Activated naive CD8-positive, alpha-beta T cell treated with anti-CD3 and anti-CD28 coated beads for 36 hours (primary cell): ENCODE measurements at places on chromosomes 2 and 18. TPM values are rescaled to one million over a fixed set of nuclear protein-coding genes. Genes with fewer than 3 reads are reported as not detected.

HOXD11 gene
- not detected for total RNA-seq

GRCh38 chr18:50937183-50937582, 30.7 kb upstream of the ELAC1 start:
- H3K27ac ChIP-seq: no peak overlapping the region
- no peaks in the 10 kb centered on the region for H3K27me3 ChIP-seq
- no peak overlapping the region for H3K4me3 ChIP-seq
- DNase-seq: no peak
- H3K4me1 ChIP-seq: peaks cover 2% of the 10 kb centered on the region
- peaks cover 20% of the 10 kb centered on the region for H3K36me3 ChIP-seq

ANO7 gene
- total RNA-seq: 3.6 TPM

- H3K4me1 ChIP-seq: no peaks in the 10 kb centered on the region
- peaks cover 6% of the 10 kb centered on the region for H3K27me3 ChIP-seq
- H3K27ac ChIP-seq: no peak overlapping the region
- no peaks in the 10 kb centered on the region for H3K36me3 ChIP-seq
- no peak overlapping the region for H3K4me3 ChIP-seq
These were observed 8.6 kb upstream of the PCARE start for GRCh38 chr2:29082804-29083495.

NUP35 gene
- total RNA-seq: 38.7 TPM

- peaks cover 7% of the 10 kb centered on the region for H3K36me3 ChIP-seq
- no peaks in the 10 kb centered on the region for H3K4me1 ChIP-seq
- no peaks in the 10 kb centered on the region for H3K27me3 ChIP-seq
- no peak overlapping the region for H3K27ac ChIP-seq
- DNase-seq: no peak
These were observed 205.9 kb downstream of the PTGR3 start for GRCh38 chr18:75003039-75003438.

- peaks cover 80% of the 10 kb centered on the region for H3K27me3 ChIP-seq
- peak; percentile 70 for DNase-seq
- H3K4me3 ChIP-seq: peak within 1 kb of the TSS; percentile 82
- peaks cover 2% of the 10 kb centered on the region for H3K36me3 ChIP-seq
These were observed at the start of gene TNFRSF11A for GRCh38 chr18:62324917-62325805. TNFRSF11A (plus strand) TSS chr18:62325310; CDS start chr18:62325353, 43 bp downstream.

GAD1 gene
- total RNA-seq: 1.0 TPM

CFAP65 gene
- total RNA-seq: not detected

- H3K27me3 ChIP-seq: peaks cover 13% of the 10 kb centered on the region
- DNase-seq: no peak
- H3K36me3 ChIP-seq: no peaks in the 10 kb centered on the region
- H3K4me3 ChIP-seq: no peak overlapping the region
- no peaks in the 10 kb centered on the region for H3K4me1 ChIP-seq
- no peak overlapping the region for H3K27ac ChIP-seq
These were observed 47.6 kb downstream of the MAPK4 start for GRCh38 chr18:50607378-50607926.

- no peaks in the 10 kb centered on the region for H3K4me1 ChIP-seq
- no peak overlapping the region for H3K4me3 ChIP-seq
- H3K27me3 ChIP-seq: no peaks in the 10 kb centered on the region
- no peak for DNase-seq
These were observed 152.1 kb downstream of the THSD7B start for GRCh38 chr2:136917411-136917881.

GRCh38 chr2:144421606-144422510, 98.1 kb downstream of the ZEB2 start:
- H3K27me3 ChIP-seq: no peaks in the 10 kb centered on the region
- H3K27ac ChIP-seq: no peak overlapping the region
- no peak for DNase-seq
- peaks cover 15% of the 10 kb centered on the region for H3K4me1 ChIP-seq

GRCh38 chr2:28628987-28629386, 122.6 kb upstream of the PPP1CB start:
- peaks cover 3% of the 10 kb centered on the region for H3K36me3 ChIP-seq
- H3K27ac ChIP-seq: no peak overlapping the region

DNA sequence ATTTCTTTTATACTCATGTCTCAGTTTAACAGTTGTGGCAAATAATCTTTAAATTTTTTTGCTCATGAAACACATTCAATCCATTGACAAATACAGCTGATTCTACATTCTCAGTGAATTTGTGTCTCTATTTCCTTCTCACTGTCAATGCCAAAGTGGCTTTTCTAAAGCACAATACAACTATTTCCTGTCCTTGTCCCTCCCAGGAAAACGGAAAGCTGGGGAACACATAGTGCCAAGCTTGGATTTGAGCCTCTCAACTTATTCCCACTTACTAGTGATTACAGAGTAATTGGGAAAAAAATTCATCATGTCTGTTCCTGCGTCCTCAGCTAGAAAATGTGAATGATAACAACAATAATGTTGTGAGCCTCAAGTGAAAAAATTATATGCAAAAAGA, 899.7 kb upstream of the CDH2 start:
- H3K27me3 ChIP-seq: no peaks in the 10 kb centered on the region
- no peaks in the 10 kb centered on the region for H3K36me3 ChIP-seq
- no peak overlapping the region for H3K4me3 ChIP-seq
- no peaks in the 10 kb centered on the region for H3K4me1 ChIP-seq
- H3K27ac ChIP-seq: no peak overlapping the region

GRCh38 chr2:174516501-174517378, 29.9 kb upstream of the GPR155 start:
- H3K27ac ChIP-seq: no peak overlapping the region
- DNase-seq: no peak
- H3K36me3 ChIP-seq: peaks cover 3% of the 10 kb centered on the region
- no peaks in the 10 kb centered on the region for H3K27me3 ChIP-seq
- no peak overlapping the region for H3K4me3 ChIP-seq

LINC00305 gene
- not detected for total RNA-seq

- no peak overlapping the region for H3K4me3 ChIP-seq
- H3K36me3 ChIP-seq: no peaks in the 10 kb centered on the region
- H3K4me1 ChIP-seq: peaks cover 11% of the 10 kb centered on the region
- DNase-seq: no peak
These were observed 7.8 kb upstream of the DGUOK start for GRCh38 chr2:73918856-73919255.

DNA sequence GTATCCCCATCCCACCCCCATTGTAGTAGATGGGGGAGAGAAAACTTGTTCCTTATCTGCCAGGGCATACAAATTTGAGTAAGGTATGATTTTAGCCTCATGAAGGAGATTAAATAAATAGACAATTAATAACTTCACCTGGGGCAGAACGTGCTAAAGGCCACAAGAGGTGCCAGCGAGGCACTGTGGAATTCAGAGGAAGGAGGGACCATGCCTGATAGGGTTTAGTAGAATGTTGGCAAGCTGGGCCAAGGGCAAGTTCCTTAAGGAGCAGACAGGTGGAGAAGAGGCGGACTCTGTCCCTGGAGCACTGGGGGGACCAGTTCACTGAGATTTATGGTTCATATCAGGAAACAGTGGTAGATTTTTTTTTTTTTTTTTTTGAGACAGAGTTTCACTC, 22.5 kb downstream of the STAMBP start:
- no peak for DNase-seq
- H3K4me1 ChIP-seq: peaks cover 13% of the 10 kb centered on the region
- no peaks in the 10 kb centered on the region for H3K27me3 ChIP-seq

QPCT gene
- total RNA-seq: 2.5 TPM

- DNase-seq: no peak
- peaks cover 4% of the 10 kb centered on the region for H3K27me3 ChIP-seq
- H3K4me3 ChIP-seq: no peak overlapping the region
- H3K27ac ChIP-seq: no peak overlapping the region
- no peaks in the 10 kb centered on the region for H3K36me3 ChIP-seq
- H3K4me1 ChIP-seq: no peaks in the 10 kb centered on the region
These were observed 510.0 kb upstream of the ZEB2 start for GRCh38 chr2:145029873-145030272.

- H3K4me3 ChIP-seq: no peak overlapping the region
- no peaks in the 10 kb centered on the region for H3K36me3 ChIP-seq
- DNase-seq: no peak
- H3K4me1 ChIP-seq: no peaks in the 10 kb centered on the region
These were observed 105.5 kb upstream of the CCDC68 start for GRCh38 chr18:55064760-55065159.

- no peak for DNase-seq
- H3K27me3 ChIP-seq: peaks cover 5% of the 10 kb centered on the region
- no peak overlapping the region for H3K27ac ChIP-seq
- H3K36me3 ChIP-seq: no peaks in the 10 kb centered on the region
These were observed 58.1 kb downstream of the MAP3K19 start for GRCh38 chr2:134988994-134989605.

DNA sequence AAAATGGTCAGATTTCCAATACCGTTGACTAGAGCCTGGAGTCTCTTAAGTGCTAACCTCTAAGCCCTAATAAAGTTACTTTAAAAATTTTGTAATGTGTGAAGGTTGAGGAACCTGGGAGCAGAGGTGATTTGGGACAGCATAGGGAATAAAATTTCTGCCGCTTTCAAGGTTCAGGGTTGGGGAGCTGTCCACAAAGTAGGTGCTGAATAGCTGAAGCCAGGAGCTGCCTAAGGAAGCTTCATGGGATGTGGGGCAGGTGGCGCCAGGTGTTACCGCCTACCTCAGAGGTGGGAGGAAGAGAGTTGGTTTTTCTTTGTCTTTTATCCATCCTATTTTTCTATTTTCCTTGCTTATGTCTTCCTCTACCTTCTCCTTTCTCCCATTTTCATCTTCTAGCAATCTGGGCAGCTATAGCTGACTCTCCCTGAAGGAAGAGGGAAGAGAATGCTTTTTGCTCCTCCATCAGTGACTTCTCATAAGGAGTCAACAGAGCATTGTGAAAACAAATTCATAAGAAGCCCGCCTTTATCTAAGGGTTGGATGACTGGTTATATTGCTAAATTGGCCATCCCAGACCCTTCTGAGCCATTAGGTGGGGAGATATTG, 178.7 kb downstream of the CLIP4 start:
- peak; percentile 14 for DNase-seq
- H3K27me3 ChIP-seq: peaks cover 40% of the 10 kb centered on the region
- no peak overlapping the region for H3K27ac ChIP-seq
- no peaks in the 10 kb centered on the region for H3K4me1 ChIP-seq
- no peak overlapping the region for H3K4me3 ChIP-seq

GPR45 gene
- total RNA-seq: not detected

DNA sequence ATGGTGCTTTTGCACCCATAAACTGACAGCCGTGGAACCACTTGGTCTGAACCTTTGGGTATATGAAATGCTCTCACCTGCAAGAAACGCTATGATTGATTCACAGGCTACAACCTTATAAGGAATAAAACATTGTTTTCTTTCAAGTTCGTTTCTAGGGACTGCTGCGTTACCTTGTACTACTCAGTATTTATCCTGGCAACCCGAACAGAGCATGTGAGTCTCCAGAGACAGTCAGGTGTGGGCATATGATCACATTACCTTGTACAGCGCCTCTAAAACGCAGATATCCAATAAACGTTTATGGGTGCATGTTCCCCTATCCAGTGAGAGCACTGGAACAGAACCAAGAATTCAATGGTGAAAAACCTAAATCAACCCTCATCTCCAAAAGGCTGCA, 1.7 kb downstream of the CCBE1 start:
- no peaks in the 10 kb centered on the region for H3K36me3 ChIP-seq
- H3K4me3 ChIP-seq: no peak overlapping the region
- H3K27me3 ChIP-seq: peaks cover 78% of the 10 kb centered on the region
- H3K27ac ChIP-seq: no peak overlapping the region
- peaks cover 8% of the 10 kb centered on the region for H3K4me1 ChIP-seq

TMEM37 gene
- total RNA-seq: not detected

GALR1 gene
- total RNA-seq: not detected

DNA sequence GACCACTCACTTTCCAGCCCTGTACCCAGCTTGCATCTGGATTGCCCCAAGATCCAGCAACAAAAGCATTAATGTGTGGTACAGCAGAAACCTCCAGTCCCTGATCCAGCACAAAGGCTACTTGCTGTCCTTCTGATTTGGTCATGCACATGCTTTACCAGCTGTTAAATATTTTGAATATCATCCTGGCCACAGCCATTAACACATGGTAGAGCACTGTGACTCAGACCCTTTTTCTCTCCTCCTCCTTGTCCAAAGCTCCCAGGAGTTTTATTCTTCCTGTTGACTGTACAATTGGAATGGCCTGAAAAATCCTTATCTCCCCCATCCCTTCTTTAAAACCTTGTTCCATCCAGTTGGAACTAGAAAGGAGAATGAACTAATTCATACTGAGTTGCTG, 419.7 kb upstream of the TNP1 start:
- DNase-seq: no peak
- no peak overlapping the region for H3K4me3 ChIP-seq
- no peaks in the 10 kb centered on the region for H3K4me1 ChIP-seq
- H3K27me3 ChIP-seq: no peaks in the 10 kb centered on the region
- no peaks in the 10 kb centered on the region for H3K36me3 ChIP-seq

DNA sequence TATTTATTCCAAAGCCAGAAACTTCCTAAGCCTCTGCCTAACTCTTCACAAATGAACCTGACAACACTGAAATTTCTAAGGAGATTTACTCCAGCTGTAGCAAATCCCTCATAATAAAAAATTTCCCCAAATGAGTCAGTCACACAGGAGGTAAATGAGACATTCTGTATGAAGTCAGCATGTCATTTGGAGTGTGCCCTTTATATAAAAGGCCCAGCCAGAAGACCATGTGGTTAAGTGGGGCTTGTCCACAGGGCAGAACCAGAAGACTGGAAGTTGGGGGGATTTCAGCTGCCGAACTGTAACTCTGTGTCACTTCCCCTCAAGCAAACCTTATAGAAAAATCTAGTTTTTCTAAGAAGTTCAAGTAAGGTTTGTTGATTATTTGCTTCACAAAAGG, 30.2 kb downstream of the NRP2 start:
- no peak overlapping the region for H3K4me3 ChIP-seq
- no peak overlapping the region for H3K27ac ChIP-seq
- DNase-seq: peak; percentile 7
